ENCODE measurements at places on chromosomes 1 and 21. TPM values are rescaled to one million over a fixed set of nuclear protein-coding genes. Genes with fewer than 3 reads are reported as not detected.

The SAMD11 gene
- total RNA-seq, result 0.63 TPM

The CFHR1 gene
- total RNA-seq, result not detected

The PLA2G2F gene
- not detected for total RNA-seq

The MTARC1 gene
- total RNA-seq, result 93.0 TPM

The C1orf226 gene
- total RNA-seq, result 7.3 TPM

The UMODL1 gene
- 0.21 TPM for total RNA-seq

The TPTE gene
- total RNA-seq, result not detected

DNA sequence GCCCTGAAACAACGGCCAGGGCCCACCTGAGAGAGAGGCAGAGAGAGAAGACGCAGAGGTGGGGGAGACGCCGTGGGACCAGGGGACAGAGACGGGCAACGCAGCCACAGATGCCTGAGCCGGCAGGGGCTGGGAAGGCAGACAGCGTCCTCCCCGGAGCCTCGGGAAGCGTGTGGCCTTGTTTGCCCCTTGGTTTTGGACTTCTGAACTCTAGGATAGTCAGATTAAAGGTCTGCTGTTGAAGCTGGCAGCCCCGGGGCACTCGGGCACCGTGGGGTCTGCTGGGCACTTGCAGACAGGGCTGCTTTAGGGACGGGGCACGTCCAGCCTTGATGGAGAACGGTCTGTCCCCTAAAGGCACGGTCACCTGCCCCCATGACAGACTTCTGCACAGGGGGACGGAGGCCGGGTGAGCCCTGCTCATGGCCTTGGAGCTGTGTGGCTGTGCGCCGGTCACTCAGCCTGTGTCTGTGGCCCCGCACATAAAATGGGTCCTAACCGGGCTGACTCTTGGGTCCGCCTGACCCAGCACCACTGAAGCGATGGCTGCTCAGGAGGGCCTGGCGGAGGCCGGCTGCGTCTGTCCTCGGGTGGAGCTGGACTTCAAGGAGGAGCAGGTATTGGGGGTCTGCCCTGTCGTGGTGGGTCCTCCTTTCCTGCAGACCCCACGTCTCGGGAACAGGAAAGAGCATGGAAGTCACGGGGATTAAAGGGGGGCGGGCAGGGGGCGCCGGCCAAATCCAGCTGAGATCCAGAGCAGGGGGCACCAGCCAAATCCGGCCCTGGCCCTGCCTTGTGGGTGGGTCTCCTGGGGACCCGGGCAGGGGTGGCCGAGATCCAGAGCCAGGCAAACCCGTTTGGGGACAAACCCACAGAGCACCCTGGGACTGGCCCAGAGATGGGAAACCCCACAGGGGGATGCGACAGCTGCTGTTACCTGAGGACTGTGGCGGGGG lies 9.6 kb upstream of the RNF223 start:
- DNase-seq, result no peak
- H3K27ac ChIP-seq, result no peak overlapping the region
- H3K4me3 ChIP-seq, result no peak overlapping the region
- H3K4me1 ChIP-seq, result 0 out of 2 replicates have a peak, but pooled peaks cover 3% of the 10 kb centered on the region
- no peaks in the 10 kb centered on the region for H3K27me3 ChIP-seq

GRCh38 chr1:198160222-198160621 lies 3.4 kb downstream of the NEK7 start:
- peak overlapping the region; percentile 88 for H3K27ac ChIP-seq
- H3K36me3 ChIP-seq, result no peaks in the 10 kb centered on the region
- no peak for DNase-seq

DNA sequence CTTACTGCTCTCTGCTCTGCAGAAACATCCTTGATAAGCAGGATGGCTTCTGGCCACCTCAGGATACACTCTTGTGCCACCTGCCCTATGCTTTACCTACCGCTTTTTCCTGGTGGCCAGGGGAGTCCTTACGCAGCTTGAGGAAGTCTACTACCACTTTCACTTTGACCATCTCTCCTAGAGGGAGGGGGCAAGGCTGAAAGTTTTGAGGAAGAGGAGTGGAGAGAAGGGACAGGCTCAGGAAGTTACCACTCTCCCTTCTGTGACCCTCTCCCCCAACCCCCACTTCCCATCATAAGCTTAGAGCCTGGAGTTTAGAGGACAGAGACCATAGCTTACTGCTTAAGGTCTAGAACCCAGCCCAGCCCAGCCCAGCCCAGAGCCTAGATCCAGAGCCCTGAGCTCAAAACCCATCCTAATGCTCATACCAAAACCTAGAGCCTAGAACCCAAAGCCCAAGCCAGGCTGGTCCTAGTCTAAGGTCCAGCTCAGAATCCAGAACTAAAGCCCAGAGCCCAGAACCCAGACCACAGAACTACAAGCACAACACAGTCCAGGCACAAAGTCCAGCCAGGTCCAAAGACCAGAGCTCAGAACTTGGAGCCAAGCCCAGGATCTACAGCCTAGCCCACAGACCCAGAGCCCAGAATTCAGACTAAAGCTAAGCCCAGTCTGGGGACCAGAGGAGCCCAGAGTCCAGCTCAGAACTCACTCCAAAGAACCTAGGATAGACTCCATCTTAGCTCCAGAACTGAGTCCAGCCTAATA lies 18.0 kb upstream of the MFSD2A start:
- H3K27me3 ChIP-seq, result no peaks in the 10 kb centered on the region
- H3K4me3 ChIP-seq, result no peak overlapping the region
- H3K27ac ChIP-seq, result no peak overlapping the region
- no peak for DNase-seq

- no peak for DNase-seq
- H3K27me3 ChIP-seq, result no peaks in the 10 kb centered on the region
- peaks cover 3% of the 10 kb centered on the region for H3K36me3 ChIP-seq
- peaks cover 23% of the 10 kb centered on the region for H3K4me1 ChIP-seq
These were observed 1.8 kb downstream of the ARF1 start for GRCh38 chr1:228084325-228084724.

DNA sequence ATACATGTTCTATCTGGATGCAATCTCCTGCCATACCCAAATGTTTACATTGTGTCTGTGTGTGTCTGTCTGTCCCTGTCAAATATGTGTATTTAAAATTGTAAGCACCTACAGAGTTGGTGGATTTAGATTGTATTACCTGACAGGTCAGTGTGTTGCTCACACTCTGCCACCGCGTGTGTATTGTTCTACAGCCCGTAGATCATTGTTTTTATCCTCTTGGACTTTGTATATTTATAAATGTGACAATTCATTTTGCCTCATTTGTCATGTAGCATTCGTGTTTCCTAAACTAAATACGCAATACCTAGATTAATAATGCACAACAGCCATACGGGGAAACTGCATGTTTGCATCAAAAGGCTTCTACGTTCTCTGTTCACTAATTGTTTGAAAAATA lies 634 bp downstream of the ALG14 start:
- no peaks in the 10 kb centered on the region for H3K27me3 ChIP-seq
- H3K27ac ChIP-seq, result peak overlapping the region; percentile 95
- H3K4me1 ChIP-seq, result peaks cover 35% of the 10 kb centered on the region
- DNase-seq, result no peak

GRCh38 chr1:116855773-116856201 lies 53.9 kb upstream of the PTGFRN start:
- DNase-seq, result no peak
- no peak overlapping the region for H3K27ac ChIP-seq
- H3K4me3 ChIP-seq, result no peak overlapping the region
- peaks cover 24% of the 10 kb centered on the region for H3K4me1 ChIP-seq
- no peaks in the 10 kb centered on the region for H3K36me3 ChIP-seq

DNA sequence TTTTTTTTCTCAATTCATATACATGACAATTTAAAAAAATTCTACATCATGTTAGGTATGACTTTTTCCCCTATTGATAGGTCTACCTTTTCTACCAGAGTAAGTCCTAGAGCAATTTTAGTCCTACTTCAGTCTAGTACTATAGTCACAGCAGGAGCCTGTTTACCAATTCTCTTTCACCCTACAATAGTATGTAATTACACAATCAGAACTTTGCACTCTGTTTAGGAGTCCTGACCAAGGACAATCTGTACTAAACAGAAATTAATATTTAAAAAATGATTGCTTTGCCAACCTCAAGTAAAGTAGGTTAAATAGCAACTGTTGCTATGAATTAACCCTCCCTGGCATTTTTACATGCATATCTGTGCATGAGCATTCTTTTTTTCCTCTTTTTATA lies 810 bp upstream of the CYP4A11 start:
- no peaks in the 10 kb centered on the region for H3K4me1 ChIP-seq
- no peaks in the 10 kb centered on the region for H3K36me3 ChIP-seq
- no peak for DNase-seq
- H3K4me3 ChIP-seq, result no peak overlapping the region

DNA sequence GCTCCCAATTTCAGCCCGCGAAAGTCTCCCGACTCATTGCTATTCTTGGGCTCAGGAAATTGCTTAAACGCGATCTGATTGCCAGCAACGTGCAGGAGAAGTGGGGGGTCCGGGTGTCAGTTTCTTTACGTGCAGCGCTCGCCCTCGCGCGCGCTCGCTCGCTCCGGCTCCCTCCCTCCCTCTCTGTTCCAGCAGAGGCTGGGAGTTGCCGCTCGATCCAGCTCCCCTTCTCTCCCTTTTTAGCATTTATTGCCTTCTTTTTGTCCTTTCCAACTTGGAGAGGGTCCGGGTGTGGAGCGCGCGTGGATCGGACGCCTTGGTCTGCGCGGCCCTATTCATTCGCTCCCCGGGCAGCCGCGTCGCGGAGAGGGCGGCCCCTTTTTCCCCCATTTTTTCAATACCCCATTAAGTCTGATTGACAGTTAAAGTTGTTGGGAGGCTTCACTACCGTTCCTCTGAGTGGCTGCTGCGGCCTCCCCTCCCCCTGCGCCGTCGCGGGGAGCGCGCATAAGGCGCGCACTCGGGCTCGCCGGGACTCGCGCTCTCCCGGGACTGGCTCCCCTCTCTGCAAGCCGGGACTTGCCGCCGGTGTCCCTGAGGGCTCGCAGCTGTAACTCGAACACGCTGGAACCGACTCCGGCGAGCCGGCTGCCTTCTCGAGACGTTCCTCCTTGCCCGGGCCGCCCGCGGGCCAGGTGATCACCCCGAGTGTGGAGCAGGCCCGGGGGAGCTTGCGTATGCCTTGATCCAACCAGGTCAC lies at the start of gene DHRS3:
Gene DHRS3 (minus strand): TSS at position 310 of the 760 bp plus-strand sequence. CDS start 862 bp downstream, outside the sequence.
- peak within 1 kb of the TSS; percentile 89 for H3K4me3 ChIP-seq
- peak within 1 kb of the TSS; percentile 96 for H3K27ac ChIP-seq
- H3K27me3 ChIP-seq, result no peaks in the 10 kb centered on the region
- H3K36me3 ChIP-seq, result peaks cover 4% of the 10 kb centered on the region
- peaks cover 20% of the 10 kb centered on the region for H3K4me1 ChIP-seq
